ENCODE measurements at places on chromosomes 12 and 14.

DNA sequence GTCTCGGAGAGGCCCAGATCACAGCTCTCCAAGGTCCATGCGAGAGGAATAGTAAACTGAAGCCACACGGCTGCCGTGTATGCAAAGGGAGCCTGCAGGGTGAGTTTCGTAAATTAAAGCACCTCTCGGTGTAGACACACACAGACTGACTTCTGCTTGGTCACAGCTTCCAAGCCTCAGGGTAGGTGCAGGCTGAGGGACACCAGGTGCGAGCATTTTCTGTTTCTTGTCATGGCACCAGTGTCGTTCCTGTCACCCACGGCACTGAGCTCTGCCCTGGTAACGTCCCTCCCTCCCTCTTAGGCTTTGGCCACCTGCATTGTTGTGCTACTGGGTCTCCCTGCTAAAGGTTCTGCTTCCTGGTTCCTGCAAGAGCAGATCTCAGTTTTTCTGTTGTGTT is 76.2 kb upstream of the DYNC1H1 start:
- DNase-seq, result no peak

DNA sequence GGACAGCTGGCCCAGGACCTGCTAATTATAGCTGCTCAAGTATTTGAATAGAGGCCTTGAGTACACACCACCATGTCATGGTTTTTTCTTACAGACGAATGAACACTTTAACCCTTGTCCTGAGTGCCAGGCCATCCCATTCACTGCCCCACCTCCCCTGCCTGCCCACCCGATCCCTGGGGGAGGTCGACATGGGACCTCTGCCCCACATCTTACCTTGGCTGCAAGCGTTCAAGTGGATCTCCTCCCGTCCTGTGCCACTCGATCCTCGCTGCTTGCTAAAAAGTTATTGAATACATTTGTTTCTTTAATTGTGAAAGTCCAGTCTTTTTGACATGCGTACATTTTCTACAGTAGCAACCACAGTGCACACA is 10.3 kb downstream of the RTL1 start:
- DNase-seq, result no peak

DNA sequence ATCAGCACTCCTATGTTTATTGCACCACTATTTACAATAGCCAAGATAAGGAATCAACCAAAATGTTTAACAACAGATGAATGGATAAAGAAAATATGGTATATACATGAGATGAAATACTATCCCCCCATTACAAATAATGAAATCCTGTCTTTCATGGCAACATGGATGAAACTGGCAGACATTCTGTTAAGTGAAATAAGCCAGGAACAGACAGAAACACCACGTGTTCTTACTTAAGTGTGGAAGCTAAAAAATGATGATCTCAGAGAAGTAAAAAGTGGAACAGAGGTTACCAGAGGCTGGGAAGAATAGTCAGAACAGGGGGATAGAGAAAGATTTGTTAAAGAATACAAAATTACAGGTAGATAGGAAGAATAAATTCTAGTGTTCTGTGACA is 113.7 kb upstream of the MDM1 start:
- no peak for DNase-seq

DNA sequence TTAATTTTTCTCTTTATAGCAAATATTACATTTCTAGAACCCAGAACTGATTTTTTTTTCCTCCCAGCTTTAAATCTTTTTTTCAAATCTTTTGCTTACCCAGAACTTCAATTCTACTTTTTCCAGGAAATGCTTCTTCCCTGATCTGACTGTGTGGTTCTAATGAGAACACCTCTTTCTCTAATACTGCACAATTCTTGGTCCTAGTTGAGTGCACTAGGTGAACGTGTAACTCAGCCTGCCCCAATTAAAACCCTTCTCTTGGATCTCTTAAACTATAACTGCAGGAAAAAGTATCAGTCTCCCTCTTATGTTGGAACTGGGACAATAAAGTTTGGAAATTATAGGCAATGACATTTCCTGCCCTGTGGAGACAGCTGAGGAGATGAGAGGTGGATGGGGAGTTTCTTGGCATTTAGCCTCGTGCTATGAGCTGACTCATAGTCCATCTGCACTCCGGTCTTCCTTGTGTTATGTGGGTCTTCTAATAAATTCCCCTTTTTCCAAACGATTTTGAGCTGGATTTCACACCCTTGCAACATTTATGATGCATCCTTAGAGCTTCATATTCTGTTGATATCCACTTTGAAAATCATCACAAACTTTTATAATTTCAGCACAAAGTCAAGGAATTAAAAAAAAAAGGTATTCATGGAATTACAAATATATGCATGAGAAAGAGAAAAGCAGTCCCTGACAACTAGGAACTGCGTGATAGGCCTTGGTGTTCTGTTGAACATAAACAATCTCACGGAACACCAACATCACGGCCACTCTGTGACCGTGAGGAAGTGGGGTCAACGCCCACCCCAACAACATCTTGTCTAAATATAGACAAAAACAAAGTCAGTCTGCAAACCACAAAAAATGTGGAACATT is 52.4 kb downstream of the BRMS1L start:
- peak; percentile 88 for DNase-seq

- peak; percentile 79 for DNase-seq
Measured at GRCh38 chr14:22570132-22570949, 18.7 kb downstream of the DAD1 start.

DNA sequence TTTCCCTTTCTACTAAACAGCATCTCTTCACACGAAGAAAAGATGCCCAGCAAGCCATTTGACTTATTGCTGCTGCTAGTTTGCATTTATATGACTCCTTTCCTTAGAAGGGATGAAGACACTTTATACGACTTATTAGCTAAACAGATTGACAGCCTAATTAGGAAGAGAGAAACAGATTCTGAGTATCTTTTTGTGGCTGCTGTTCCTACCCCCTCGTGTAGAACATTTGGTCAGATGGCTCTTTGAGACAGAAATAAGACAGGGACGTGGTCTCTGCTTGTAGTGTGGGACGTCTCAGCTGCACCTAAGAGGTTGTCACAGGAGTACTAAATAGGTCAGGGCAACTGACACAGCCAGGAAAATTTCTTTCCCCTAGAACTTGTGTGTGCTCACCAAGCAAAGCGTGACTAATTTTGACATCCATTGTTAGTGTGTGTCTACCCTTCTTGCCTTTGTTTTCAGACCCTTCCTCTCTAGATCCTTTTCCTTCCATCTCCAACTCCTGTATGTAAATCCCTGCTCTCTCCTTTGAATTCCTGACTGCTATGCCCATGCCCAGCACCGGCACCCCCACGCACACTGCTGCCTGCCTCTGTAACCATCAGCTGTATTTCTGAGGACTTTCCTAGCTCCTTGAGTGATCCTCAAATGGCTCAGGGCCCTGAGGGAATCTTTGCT is 83.2 kb downstream of the DAD1 start:
- no peak for DNase-seq

GRCh38 chr14:101635749-101636560 is 74.7 kb downstream of the DIO3 start:
- no peak for DNase-seq

DNA sequence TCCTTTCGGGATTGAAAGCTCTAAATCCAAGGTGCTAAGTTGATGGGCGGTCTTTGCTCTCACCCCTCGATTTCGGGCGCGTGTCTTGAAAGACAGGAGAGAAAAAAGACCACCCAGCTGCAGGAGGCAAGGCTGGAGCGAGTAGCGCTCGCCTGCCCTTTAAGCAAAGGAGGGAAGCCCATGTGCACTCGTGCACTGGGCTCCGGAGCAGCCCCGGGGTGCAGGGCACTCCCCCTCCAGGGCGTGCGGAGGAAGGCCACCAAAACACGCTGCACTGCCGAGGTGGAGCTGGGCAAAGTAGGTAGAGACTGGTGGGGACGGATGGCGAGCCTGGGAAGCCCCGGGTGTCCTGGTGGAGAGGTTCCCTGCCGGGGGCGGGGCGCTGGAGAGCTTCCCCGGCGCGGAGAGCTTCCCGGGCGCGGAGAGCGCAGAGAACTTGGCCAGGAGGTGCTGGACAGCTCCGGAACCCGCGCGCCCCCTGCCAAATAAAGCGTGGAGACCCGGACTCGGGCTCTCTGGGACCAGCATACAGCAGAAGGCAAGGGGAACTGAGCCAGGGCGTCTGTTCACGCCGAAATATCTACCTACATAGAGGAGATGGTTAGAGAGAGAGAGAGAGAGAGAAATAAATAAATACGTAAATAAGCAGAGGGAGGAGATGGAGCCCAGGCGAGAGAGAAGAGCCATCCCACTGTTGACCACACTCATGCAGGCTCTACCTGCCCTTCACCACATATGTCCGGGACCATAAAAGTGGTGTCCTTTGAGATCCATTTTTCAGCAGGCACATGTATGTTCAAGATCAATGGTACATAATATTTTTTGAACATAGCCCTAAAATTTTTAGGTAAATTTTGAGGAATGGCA is 662 bp upstream of the NELL2 start:
- DNase-seq, result peak; percentile 18

DNA sequence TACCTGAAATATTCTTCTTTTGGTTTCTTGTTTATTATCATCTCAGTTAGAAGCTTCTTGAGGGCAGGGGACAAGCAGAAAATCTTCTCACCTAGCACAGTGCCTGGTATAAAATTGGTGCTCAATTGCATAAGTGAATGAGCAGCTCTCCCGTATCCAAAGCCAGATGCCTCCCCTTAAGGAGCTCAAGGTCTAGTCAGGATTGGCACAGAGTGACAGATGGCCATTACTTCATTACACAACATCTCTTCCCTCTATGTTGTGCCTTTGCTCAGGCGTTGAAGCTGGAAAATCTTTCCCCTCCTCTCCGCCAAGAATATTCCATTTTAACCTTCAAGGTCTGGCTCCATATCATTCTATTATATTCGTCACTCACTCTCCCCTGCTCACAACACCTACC is 3.6 kb downstream of the SLC4A8 start:
- DNase-seq, result no peak

DNA sequence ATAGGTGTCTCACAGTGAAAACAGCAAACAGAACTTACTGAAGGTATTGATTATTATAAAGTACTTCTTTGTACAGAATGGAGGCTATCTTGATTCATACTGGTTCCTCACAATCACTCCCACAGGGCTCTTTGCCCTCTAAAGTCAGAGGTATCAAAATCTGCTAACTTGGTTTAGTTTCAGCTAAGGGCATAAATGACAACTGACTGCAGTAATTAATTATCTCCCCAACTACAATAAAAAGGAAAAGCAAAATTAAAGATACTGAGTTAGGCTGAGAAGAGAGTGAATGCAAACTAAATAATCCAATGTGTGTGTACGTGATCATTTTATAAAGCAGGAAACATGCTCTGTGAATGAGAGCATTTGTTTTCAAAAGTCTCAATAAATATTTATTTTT is 338.7 kb downstream of the ACSS3 start:
- DNase-seq, result no peak
